Myocyte (in vitro differentiated cells): ENCODE measurements at places on chromosomes 16 and 17.

DNA sequence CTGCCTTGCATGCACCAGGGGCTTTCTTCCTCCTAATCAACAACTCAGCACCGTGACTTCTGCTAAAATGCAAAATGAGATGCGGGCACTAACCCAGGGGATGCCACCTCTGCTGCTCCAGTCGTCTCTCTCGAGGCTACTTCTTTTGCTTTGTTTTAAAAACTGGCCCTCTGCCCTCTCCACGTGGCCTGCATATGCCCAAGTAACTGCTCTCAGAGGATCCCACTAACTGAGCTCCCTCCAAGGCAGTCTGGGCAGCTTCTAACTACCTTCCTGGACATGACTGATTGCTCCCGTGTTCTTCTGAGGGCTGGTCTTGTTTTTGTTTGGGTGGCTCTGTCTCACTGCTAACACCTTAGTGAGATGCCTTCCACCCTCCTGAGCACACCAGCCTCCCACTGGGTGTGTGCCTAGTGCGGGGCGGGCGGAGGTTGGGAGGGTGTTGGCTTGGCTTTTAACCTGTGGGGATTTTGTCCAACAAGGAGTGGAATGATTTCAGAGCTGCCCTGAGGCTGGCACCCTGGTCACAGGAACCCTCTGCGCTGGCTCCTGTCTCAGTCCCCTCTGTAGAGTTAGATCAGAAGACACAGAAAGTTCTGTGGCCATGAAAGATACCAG is 8.9 kb upstream of the LGALS9 start:
- no peak for DNase-seq

GRCh38 chr16:4723071-4723767 is 10.9 kb downstream of the ANKS3 start:
- no peak for DNase-seq

GRCh38 chr16:15415511-15415985 is 18.8 kb upstream of the BMERB1 start:
- no peak for DNase-seq

- no peak for DNase-seq
Observed at GRCh38 chr17:73595479-73595878, 48.8 kb downstream of the SDK2 start.

DNA sequence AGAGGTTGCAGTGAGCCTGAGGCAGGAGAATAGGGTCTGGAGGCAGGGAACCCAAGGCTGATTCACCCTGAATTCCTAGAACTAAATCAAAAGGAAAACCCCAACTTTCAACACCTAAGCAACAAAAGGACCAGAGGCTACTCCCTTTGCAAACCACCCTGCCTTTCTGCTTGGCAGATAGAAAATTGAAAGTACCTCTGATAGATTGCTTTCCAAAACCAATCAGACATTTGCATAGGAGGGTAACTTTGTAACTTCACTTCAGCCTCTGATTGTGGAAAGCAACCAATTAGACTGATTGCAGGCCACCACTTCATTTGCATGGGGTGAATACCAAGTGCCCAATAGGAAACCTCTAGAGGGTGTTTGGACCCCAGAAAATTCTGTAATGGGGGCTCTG is 10.9 kb upstream of the TMEM98 start:
- no peak for DNase-seq

DNA sequence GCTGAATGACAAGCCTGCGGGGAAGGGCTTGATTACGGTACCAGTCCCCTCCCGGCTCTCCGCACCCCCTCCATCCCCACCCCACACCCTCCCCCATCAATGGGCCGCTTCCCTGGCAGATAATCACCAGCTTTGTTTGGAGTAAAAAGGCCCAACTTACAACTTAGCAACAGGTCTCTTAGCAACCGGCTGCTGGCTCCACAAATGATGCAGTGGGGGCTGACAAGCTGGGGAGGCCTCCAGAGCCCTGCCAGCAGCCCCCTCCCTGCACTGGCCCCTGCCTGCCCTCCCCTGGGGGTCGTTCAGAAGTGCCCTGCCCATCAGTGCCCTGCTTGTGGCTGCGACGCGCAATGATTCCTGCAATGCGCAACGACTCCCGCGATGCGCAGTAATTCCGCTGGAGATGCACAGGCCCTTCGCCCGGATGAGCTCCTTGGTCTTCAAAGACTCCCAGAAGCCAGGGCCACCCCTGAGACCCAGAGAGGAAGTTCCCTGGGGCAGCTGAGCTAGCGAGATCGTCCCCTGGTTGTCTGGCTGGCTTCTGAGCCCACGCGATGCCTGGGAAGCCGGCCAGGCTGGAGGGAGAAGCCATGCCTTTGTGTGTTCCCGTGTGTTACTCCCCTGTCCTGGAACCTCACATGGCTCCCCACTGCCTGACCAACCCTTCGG is 23.3 kb downstream of the CPNE2 start:
- no peak for DNase-seq

- no peak for DNase-seq
Observed at GRCh38 chr17:37614823-37615222, 5.6 kb upstream of the SYNRG start.

GRCh38 chr17:3034578-3034920 is 28.9 kb downstream of the OR1D5 start:
- no peak for DNase-seq

DNA sequence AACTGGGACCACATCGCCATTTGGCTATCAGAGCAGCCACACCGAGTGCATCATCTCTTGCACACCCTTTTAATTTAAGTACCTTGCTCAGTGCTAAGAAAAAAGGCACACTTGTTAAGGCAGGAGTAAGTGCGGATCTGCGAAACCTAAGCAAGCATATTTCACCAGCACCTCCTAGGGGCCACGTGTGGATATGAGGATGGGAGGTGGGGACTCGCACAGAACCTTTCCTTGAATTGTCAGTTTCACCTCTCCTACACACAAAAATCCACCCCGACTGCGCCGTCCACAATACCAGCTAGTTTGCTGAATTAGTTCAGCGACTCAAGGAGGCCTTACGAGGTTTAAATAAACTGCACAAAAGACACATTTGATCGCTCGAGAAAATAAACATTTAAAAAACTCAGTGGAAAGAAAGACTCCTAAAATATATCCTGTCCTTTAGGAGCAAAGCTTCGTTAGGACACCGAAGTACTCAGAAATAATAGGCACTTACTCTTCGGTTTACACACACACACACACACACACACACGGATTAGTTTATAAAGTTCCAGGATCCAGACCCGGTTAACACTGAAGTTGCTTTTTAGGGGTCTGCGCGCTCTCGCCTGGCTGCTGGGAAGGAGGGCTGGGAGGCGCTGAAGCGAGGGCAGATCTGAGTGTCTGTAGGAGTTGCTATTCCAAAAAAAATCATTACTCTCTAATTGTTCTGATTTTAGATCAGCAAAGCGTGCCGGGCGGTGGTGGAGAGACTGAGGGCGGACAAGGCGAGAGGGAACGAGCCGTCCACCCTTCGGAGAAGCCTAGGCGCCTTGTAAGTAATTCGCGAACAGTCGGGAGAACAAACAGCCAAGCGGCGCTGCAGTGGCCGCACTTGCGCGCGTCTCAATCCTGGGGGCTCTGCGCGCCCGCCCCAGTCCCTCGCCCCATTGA is 1.0 kb upstream of the KCNJ2 start:
- peak; percentile 86 for DNase-seq

DNA sequence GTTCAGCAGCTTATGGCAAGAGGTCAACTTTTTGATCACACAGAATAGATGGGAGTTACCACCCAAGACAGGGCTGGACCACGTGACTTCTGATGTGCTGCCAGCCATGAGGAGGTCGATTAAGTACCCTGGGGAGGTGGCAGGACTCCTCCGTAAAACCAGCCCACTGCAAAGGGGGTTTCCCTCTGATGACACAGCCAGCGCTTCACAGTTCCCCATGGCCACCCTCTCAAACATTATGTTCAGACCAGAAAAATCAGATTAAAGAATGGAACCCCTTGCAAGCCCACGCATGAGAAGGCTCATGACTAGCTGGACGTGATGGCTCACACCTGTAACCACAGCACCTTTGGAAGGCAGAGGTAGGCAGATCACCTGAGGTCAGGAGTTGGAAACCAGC is 222.9 kb downstream of the CPPED1 start:
- no peak for DNase-seq

DNA sequence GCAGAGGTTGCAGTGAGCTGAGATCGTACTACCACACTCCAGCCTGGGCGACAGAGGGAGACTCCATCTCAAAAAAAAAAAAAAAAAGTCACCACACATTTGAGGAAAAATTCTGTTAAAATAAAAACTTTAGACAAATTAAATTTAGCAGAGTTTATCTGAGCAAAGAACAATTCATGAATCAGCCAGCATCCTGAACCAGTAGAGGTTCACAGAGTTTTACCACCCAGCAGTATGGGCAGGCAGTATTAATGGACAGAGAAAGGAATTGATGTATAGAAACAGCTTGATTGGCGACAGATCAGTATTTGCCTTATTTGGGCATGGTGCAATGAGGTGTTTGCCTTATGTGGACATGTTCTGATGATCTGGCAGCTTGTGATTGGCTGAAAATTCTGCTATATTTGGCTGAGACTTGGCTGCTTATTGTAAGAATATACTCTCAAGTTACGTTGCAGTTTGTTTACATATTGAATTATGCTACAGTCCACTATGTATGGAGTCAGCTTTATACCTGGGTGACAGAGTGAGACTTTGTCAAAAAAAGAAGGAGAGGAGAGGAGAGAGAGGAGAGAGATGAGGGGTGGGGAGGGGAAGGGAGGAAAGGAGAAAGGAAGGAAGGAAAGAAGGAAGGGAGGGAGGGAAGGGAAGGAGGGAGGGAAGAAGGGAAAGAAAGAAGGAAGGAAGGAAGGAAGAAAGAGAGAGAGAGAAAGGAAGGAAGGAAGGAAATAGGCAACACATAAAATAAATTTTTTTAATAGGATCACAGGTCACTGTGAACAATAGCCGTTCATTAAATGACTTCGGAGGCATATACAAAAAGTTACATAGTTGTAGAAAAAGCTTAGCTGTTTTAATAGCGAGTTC is 14.6 kb downstream of the ABCC3 start:
- no peak for DNase-seq

- DNase-seq = peak; percentile 23
Observed at GRCh38 chr16:86227801-86228200, 282.5 kb upstream of the FOXF1 start.

DNA sequence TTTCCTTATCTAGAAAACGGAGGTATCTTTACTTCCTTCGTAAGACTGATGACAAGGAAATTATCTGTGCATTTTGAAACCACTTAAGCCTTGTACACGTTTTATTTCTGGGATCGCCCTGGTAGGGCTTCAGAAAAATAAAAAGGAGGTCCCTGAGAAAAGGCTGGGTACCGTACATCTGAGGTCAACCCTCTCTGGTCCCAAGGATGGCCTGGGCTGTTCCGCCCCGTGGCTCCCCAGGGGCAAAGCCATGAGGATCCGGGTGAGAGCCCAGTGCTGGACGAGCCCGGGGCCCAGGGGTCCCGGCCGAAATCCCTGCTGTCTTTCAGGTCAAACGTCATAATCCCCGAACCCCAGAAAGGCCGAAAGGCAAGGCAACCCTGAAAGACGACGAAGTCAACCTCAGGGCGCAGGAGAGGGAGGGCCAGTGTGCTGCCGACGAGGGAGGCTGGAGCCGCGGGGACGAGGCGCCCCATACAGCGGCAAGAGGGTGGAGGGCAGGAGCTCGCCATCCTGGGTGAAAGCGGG is 656 bp upstream of the FUS start:
- DNase-seq = no peak

GRCh38 chr17:34620458-34620857 is 41.1 kb downstream of the TMEM132E start:
- no peak for DNase-seq

DNA sequence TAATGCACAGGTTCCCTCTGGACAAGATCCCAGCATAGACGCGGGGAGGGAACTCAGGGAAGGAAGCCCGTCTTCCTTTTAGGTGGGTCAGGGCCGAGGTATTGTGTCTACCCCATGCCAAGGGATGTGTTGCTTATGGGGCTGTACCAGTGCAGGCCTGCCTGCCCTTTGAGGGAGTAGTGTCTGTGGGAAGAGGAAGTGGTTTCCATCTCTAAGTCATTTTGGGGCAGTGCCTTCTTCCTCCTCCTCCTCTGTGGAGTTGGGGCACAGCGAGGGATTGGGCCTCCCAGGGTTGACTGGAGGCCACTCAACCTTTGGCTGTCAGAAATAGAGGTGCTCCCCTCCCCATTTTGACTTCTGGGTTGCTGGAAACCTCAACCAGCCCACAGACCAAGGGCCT is 26.5 kb downstream of the GJD3 start:
- DNase-seq = no peak

- no peak for DNase-seq
Observed at GRCh38 chr17:70872103-70872502, 702.8 kb downstream of the KCNJ2 start.

DNA sequence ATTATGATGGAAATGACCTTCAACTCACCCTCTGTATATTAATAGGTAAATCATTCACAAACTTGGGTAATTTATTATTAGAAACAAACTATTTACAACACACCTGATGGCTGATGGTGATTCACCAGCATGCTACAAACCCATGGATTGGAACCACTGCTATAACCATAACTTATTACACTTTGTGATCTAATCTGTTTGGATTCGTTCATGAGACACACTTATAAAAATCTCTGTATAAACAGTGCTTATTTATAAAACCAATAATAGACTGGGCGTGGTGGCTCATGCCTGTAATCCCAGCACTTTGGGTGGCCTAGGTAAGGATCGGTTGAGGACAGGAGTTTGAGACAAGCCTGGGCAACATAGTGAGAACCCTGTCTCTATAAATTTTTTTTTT is 16.0 kb downstream of the SMIM36 start:
- DNase-seq = no peak

DNA sequence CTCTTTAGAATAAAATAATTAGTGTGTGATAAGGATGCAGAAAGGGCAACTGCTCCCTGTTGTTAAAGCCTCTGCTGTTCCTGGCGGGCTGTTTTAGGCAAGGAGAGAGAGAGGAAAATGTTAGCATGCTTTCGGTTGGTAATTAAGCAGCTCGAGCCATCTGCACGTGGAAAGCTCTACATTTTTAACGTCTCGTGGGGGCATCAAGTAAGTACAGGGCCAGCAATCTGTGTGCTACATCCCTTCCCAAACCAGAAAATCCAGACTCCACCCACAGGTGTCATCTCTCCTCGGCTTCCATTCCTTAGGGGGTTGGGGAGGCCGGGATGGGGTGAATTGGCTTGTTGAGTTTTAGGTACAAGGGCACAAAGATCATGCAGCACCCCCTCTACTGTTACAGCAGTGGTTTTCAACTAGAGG is 62.4 kb upstream of the MARCHF10 start:
- DNase-seq = no peak

GRCh38 chr17:41917192-41917591 is 1.6 kb downstream of the ACLY start:
- peak; percentile 26 for DNase-seq

DNA sequence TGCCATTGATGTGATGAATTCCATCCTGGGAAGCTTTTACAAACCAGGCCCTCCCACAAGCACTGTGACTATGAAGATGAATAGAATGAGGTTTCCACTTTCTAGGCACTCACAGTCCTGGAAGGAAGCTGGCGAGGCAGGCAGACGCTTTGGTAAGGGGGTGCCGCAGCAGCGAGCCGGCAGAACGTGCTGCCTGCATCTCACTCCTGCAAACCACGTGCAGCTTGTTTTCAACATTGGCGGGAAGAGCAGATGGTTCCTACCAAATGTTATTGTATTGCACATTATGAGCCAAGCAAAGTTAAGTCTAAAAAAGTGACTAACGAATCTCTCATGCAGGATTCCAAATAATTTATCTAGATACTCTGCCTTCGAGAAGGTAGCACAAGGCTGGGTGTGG is 3.7 kb upstream of the DNAI2 start:
- no peak for DNase-seq
